ENCODE measurements at places on chromosomes 6 and 20. TPM values are rescaled to one million over a fixed set of nuclear protein-coding genes. Genes with fewer than 3 reads are reported as not detected.

Gene TTPAL
- 6.3 TPM for total RNA-seq

Gene SRMS
- total RNA-seq = not detected

Gene RAB44
- total RNA-seq = not detected

Gene CPNE5
- 14.0 TPM for total RNA-seq

Gene CRISP3
- total RNA-seq = not detected

Gene PBX2
- total RNA-seq = 62.3 TPM

Gene CITED2
- 28.8 TPM for total RNA-seq

Gene SLC17A5
- 31.5 TPM for total RNA-seq

Gene L3MBTL1
- total RNA-seq = 8.2 TPM

Gene ECT2L
- total RNA-seq = not detected

- no peak for DNase-seq
These were observed 251.5 kb downstream of the TFAP2A start for GRCh38 chr6:10163203-10163962.

- no peak for DNase-seq
These were observed 1.6 kb downstream of the TFAP2C start for GRCh38 chr20:56630506-56631317.

- no peak for DNase-seq
These were observed 649.1 kb downstream of the EPM2A start for GRCh38 chr6:145086197-145086596.

- peak; percentile 33 for DNase-seq
These were observed 9.2 kb downstream of the HSPA1B start for GRCh38 chr6:31836474-31837368.

GRCh38 chr6:17032590-17032987 lies 69.3 kb upstream of the STMND1 start:
- DNase-seq = no peak

GRCh38 chr6:37314487-37315156 lies 39.2 kb upstream of the RNF8 start:
- peak; percentile 86 for DNase-seq

DNA sequence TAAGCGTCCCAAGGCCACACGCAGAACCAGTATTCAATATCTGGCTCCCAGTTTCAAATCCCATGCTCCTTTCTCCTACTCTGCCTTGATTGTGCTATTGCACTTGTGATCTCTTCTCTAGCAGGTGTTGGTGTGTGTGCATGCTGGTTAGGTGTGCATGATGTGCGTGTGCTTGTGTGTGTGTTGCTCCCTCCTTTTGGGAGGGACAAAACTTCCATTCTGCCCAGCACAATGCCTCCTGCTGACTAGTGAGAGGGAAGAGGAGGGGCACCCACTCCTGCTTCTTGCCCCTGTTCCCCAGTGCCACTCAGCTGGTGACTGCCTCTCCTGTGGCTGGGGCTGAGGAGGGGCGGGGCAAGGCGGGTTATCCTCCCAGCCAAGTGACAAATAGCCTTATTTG lies 19.7 kb downstream of the CD40 start:
- no peak for DNase-seq

GRCh38 chr6:169172456-169172855 lies 81.2 kb downstream of the THBS2 start:
- no peak for DNase-seq

GRCh38 chr6:166627875-166628801 lies 1.1 kb upstream of the RPS6KA2 start:
- DNase-seq = peak; percentile 90

- DNase-seq = peak; percentile 14
These were observed 40.4 kb downstream of the MAPK14 start for GRCh38 chr6:36068012-36068392.

DNA sequence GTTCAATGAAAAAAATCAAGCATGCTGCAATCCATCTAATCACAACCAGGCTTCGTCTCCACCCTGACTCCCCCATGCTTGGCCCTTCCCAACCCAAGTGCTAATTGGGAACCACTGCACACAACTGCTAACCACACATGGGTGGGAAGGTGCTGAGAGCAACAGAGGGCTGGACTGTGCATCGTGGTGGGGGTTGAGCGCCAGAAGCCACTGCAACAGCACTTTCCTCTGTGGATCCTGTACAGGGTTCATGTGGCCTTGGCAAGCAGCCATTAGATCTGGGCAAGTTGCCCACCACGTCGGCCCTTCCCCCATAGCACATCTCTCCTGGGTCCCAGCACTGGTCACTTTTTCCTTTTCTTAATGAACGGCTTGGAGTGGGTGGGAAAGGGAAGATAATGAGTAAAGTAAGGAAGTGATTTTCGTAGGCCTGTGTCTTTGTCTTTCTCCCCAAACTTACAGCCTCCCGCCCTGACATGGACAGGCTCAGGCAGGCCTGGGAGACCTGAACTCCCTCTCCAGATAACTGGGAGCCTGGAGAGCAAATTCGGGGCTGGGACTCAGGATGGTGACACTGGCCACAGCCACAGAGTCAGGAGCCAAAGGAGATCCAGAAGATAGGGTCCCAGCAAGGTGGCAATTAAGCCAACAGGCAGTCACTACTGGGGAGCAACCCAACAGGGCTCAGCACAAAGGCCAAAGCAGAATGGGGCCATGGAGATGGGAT lies 34.4 kb upstream of the MRPS10 start:
- DNase-seq = peak; percentile 77

DNA sequence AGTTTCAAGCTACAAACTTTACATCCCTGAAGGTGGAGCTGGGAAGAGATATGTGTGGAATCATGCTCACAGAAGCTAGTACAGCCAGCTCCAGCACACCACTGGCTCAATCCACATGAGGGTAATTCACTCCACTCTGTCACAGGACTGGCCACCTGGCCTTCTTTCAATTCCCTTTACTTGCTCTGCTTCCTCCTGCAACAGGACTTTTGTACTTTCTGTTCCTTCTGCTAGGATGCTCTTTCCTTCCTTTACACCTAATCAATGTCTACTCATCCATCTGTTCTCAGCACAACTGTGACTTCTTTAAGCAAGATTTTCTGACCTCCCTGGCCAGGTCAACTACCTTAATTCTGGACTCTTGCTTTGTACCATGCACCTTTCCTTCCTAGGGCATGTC lies 39.4 kb upstream of the MYB start:
- DNase-seq = no peak

DNA sequence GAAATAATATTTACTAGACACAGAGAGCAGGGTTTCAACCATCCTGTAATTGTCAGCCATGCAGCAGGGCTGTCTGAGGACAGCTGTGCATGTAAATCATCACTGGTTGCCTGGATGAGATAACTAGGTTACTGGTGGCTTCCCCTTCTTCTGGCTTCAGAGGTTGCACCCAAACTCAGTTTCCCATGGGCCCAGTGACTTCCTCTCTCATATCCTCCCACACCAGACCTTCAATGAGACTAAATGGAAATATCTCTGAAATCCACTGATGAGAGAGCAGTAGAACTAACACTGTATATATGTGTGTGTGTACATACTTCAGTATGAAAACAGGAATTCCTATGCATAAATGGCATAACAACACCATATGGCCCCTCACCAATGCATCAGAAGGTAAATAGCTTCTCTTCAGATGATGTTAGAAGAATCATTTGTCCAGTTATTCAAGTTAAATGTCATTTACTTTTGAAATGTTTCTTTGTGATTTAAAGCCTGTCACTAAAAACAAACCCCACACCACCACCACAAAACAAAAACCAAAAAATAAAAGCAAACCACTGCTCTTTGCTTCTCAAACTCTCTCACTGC lies 51.0 kb upstream of the IL20RA start:
- DNase-seq = no peak

DNA sequence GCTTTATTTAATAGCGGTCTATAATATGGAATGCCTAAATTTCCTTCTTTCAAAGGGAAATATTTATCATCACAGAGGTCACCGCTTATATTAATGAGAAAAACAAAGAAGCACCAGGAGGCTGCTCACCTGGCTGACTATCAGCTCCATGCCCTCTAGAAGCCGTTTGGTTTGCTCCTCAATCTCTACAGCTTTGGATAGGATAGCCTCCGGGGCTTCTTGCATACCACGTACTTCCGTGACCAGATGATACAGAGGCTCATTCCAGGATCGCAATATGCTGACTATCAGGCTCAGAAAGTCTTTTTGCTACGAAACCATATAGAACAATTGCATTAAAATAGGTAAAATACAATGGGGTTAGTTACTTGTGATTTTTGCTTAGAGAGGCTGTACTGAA lies 6.8 kb downstream of the PRL start:
- DNase-seq = no peak

GRCh38 chr6:92977018-92977417 lies 442.3 kb downstream of the EPHA7 start:
- no peak for DNase-seq

GRCh38 chr6:165766457-165766856 lies 103.4 kb upstream of the PDE10A start:
- peak; percentile 97 for DNase-seq

GRCh38 chr6:111976139-111976538 lies 77.8 kb upstream of the CCN6 start:
- DNase-seq = no peak

- DNase-seq = peak; percentile 13
These were observed 28.1 kb upstream of the MTCL3 start for GRCh38 chr6:127547215-127547614.

- DNase-seq = peak; percentile 29
These were observed 227.3 kb downstream of the ERMARD start for GRCh38 chr6:169978615-169979161.
